Activated CD8-positive, alpha-beta T cell treated with anti-CD3 and anti-CD28 coated beads, Interleukin-2, amount 10 ng/mL, durations not matched to agents 7 days and 5 days (primary cell): ENCODE measurements at places on chromosomes 4 and X. TPM values are rescaled to one million over a fixed set of nuclear protein-coding genes. Genes with fewer than 3 reads are reported as not detected.

The GPR143 gene
- total RNA-seq, result not detected

The CENPU gene
- 58.7 TPM for total RNA-seq

The WAS gene
- total RNA-seq, result 164 TPM

DNA sequence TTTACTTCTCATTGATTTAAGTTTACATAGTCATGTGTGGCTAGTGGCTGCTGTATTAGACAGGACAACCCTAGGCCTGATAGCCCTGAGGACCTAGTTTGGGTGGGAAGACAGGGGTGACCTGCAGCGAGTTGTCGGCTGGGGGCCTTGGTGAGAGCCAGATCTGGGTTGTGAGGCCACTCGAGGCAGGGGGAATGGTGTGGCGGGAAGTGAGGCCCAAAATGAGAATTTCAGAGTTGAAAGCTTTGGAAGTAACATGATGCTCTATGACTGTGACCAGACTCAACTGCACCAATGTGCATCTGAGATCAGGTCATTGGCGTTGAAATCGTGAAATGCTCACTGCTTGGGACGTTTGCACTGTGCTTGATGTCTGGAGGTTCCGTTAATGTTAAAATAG lies 72.9 kb downstream of the TBL1X start:
- H3K27ac ChIP-seq, result no peak overlapping the region
- peaks cover 12% of the 10 kb centered on the region for H3K36me3 ChIP-seq

DNA sequence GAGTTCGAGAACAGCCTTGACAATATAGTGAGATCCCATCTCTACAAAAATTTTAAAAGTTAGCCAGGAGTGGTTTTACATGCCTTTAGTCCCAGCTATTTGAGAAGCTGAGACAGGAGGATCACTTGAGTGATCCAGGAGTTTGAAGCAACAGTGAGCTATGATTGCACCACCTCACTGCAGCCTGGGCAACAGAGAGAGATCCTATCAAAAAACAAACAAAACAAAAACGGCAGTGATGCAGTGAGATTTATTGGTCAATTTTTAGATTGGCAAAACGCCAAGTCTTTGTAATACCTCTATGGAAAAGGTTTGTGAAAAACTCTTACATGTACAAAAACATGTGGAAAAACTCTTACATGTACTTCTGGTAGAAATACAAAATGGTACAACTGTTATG lies 91.3 kb downstream of the PTPN13 start:
- H3K4me1 ChIP-seq, result no peaks in the 10 kb centered on the region

GRCh38 chr4:122946142-122946541 lies 23.7 kb upstream of the NUDT6 start:
- H3K4me3 ChIP-seq, result no peak overlapping the region
- DNase-seq, result no peak
- H3K27me3 ChIP-seq, result no peaks in the 10 kb centered on the region

DNA sequence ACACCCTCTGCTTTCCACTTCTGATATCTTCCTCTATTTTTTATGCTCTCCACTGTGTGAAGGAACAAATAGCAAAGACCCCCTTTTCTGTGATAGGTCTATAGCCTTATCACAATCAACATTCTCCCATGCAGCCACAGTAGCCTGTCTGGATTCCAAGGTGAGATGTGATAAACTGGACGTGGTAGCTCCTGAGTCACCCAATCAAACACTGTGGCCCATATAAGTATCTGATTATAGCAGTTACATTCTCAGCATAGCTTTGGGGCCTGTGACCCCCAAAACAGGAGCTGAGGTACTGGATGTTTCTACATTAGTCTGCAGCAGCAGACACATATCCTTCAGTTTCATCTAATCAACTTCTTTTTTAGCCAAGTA lies 172.7 kb upstream of the IGFBP7 start:
- no peak overlapping the region for H3K4me3 ChIP-seq
- no peaks in the 10 kb centered on the region for H3K4me1 ChIP-seq
- H3K27me3 ChIP-seq, result no peaks in the 10 kb centered on the region
- no peak overlapping the region for H3K27ac ChIP-seq
- DNase-seq, result no peak

- no peak for DNase-seq
- H3K27me3 ChIP-seq, result peaks cover 33% of the 10 kb centered on the region
- no peaks in the 10 kb centered on the region for H3K36me3 ChIP-seq
- H3K4me1 ChIP-seq, result no peaks in the 10 kb centered on the region
These were observed 46.2 kb upstream of the TRPC3 start for GRCh38 chr4:121998024-121998423.

DNA sequence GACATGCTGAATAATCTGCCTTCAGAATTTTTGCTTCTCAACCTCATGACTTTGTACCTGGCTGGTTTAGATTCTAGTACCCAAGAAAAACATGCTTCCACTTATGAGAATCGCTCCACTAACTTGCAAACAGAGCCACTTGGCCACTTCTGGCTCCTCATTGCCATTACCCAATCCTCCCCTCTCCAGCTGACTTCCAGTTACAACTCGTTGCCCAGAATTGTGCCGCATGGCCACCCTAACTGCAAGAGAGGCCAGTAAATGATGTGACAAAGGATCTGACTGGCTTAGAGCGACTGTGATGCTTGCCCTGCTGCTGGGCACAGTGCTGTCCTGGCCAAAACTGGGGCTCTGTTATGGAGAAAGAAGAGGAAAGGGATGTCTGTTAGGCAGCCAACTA lies 4.0 kb upstream of the DKC1 start:
- peaks cover 18% of the 10 kb centered on the region for H3K4me1 ChIP-seq
- DNase-seq, result no peak
- H3K4me3 ChIP-seq, result no peak overlapping the region

DNA sequence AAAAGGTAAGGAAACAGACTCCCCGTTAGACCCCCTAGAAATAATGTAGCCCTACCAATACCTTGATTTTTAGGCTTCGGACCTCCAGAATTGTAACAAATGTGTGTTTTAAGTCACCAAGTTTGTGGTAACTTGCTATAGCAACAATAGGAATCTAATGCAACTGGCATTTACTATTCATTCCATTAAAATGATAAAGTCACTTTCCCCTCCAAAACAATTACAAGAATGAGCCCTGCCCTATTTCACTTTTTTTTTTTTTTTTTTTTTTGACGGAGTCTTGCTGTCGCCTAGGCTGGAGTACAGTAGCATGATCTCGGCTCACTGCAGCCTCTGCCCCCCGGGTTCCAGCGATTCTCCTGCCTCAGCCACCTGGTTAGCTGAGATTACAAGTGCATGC lies 3.5 kb upstream of the DDX60L start:
- no peak overlapping the region for H3K27ac ChIP-seq
- H3K4me3 ChIP-seq, result no peak overlapping the region
- H3K36me3 ChIP-seq, result peaks cover 17% of the 10 kb centered on the region
- H3K27me3 ChIP-seq, result peaks cover 2% of the 10 kb centered on the region
- DNase-seq, result no peak
- peaks cover 49% of the 10 kb centered on the region for H3K4me1 ChIP-seq

DNA sequence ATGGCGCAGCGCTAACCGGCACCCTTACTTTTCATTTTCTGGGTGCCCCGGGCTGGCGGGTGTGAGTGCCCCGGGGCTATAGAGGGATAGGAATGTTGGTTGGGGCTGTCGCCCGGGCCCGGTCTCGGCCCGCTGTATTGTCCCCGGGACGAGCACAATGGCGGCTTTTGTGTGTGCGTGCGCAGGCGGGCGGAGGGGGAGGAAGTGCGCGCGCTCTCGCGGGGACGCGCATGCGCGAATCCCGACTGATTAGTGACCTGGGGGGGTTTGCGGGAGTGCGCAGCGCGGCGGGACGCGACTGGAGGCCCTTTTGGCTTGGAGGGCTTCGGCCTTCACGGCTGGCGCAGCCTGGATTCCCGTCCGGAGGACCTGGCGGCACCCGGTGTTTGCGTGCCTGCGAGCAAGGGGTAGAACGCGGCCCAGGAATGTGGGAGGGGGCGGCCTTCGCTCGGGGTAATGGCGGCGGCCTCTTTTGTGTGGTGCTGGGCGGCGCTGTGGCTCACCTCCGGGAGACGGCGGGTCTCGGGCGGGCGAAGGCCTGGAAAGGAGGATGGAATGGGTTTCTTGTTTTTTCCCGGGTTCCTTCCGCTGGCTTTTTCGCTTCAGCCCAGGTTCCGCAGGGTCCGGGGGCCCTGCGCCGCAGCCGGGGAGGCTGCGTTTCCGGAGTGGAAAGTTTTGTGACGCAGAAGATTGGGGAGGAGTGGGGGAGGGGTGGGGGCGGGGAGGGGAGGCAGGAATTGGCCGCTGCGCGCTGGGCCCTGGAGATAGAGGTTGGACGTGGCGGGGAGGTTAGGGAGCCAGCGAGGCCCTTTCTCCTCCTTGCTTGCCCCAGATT lies 618 bp downstream of the DDX3X start:
- H3K36me3 ChIP-seq, result peaks cover 45% of the 10 kb centered on the region
- peak; percentile 84 for DNase-seq
- H3K4me3 ChIP-seq, result peak overlapping the region; percentile 81
- H3K27me3 ChIP-seq, result no peaks in the 10 kb centered on the region
- H3K4me1 ChIP-seq, result peaks cover 32% of the 10 kb centered on the region
